H7 (cell line): ENCODE measurements at places on chromosomes 5 and 9. TPM values are rescaled to one million over a fixed set of nuclear protein-coding genes. Genes with fewer than 3 reads are reported as not detected.
A peak's percentile ranks its signal among the peaks of the same experiment; 100 is the strongest.

- no peak for DNase-seq
Measured at GRCh38 chr5:13601112-13601511, 343.4 kb downstream of the DNAH5 start.

- peak; percentile 19 for DNase-seq
Measured at GRCh38 chr9:14661421-14662059, 31.7 kb downstream of the ZDHHC21 start.

The SOX30 gene
- total RNA-seq, result 0.04 and 0.42 TPM in 2 replicates

DNA sequence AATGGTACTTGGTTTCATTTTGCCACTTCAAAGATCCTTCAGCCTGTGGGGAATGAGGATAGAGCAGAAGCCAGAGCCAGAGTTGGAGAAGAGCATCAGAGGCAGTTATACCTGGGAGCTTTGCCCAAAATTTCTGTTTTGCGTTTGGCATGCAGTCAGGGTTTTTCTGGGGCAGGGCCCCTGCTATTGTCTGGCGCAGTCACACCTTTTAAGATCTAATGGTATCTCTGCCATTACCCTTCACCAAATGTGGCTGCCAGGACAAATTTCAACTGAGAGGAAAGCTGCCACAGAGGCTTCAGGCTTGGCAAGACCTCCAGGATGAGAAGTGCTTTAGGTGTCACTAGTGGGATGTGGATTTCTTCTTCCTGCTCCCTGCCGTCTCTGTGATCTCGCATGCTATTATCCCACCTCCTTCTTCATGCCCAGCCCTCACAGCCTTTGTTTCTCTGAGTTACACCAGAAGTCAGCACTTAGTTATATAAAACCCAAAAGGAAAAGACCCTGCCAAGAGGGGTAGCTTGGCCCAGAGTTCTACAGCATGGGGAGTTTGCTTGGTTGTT lies 357.0 kb downstream of the TLE4 start:
- no peak for DNase-seq

GRCh38 chr5:80184235-80185023 lies 71.4 kb downstream of the SERINC5 start:
- DNase-seq, result peak; percentile 28

GRCh38 chr9:120910643-120911042 lies 16.0 kb downstream of the TRAF1 start:
- no peak for DNase-seq

DNA sequence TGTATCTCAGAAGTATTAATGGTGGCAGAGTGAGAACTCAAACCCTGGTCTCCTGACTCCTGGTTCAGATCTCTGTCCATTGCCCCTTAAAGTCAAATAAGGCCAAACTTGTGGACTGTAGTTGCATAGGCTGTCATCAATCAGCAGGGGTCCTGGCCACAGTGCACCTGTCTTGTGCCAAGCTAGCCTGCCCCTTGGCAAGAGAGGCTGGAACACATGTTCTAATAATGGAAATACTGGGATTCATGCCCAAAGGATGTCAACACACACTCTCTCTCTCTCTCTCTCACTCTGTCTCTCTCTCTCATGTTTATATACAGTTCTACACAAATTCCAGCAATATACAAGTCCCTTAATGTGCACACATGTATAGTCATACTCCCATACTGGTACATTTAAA lies 44.3 kb downstream of the GLRA1 start:
- no peak for DNase-seq

The F2RL1 gene
- total RNA-seq, result 40.7 and 56.0 TPM in 2 replicates

The PCDHAC1 gene
- 10.3 and 17.3 TPM in 2 replicates for total RNA-seq

DNA sequence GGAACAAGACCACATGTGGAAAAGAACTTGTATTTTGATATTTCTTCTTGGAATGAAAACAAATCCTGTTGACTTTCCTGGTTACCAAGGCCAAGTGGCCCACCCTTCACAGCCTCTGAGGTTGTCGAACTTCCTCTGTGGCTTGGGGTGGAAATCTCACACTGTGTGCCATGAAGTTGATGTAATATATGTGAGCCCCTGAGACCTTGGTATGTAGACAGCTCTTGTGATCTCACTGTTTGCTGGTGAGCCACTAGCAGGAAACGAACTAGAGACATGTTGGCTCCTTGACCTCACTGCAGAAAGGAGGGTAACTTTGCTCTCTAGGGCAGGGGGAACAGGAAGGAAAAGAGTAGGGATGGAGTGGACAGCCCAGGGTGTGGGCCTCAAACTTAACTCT lies 159.4 kb downstream of the ARHGAP26 start:
- no peak for DNase-seq

DNA sequence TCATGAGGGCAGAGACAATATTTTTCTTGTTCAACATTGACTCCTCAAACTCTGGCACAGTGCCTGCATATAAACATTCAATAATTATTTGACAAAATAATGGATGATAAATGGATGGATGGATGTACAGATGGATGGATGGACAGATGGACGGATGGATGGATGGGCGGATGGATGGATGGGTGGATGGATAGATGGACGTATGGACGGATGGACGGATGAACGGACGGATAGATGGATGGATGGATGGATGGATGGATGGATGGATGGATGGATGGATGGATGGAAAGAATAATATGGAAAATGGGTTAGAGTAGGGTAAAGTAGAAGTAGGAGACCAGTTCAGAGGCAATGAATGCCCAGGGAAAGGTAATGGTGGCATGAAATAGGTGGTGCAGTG lies 589.2 kb downstream of the EBF1 start:
- DNase-seq, result no peak

- DNase-seq, result no peak
Measured at GRCh38 chr5:132389051-132389331, 19.5 kb downstream of the SLC22A5 start.

DNA sequence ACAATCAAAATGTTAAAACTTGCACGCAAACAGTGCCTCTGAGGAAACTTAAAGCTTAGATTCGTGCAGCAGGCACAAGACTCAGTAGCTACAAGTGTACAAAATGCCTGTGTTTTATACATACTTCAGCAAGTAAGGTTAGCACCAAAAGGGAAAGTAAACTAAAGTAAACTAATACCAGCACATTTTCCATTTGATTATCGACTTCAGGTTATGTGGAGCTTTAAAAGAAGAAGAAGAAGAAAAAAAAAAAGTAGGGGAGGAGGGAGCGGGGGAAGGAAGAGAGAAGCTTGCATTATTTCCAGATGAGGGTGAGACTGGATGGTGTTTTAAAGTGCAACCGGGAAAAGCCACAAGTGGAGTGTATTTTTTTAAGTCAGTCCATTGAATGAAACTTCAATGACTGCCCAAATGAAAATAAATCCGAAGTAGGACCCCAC lies 596 bp upstream of the ADAMTS6 start:
- no peak for DNase-seq

DNA sequence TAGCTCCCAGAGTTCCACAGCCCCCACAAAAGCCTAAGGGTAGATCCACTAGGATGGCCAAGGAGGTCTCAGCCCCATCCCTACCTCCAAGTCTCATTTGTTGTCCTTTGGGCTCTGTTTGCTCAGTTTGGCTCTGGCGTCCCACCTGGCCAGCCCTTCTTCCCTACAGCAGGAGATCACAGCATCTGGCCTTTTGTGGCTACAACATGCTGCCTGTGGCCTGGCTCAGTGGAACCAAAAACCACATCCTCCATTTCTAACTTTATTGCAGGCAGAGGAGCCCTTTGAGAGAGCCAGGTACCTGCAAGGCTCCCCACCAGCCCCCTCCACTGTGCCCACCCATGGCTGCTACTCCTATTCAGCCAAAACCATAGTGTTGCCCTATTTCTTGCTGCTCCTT lies 11.4 kb downstream of the JADE2 start:
- DNase-seq, result no peak

GRCh38 chr5:91074615-91075014 lies 308.5 kb downstream of the ARRDC3 start:
- DNase-seq, result no peak

DNA sequence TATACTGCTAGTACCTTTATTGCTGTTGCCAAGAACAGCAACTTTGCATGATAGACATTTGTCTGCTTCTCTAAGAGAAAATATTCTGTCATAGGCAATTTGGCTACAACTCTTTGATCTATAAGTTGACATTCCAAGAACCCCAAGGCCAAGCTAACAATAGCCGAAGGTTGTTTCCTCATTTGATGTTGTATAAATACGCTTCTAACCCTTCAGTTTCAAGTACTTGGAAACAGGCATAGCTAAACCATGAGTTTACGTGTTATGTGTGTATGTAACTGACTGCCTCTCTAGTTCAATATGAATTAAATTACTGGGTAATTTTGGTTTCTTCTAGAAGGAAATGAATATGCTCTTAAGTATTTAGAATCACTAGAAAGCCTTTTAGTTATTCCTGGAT lies 1034.0 kb downstream of the TLE4 start:
- DNase-seq, result no peak

DNA sequence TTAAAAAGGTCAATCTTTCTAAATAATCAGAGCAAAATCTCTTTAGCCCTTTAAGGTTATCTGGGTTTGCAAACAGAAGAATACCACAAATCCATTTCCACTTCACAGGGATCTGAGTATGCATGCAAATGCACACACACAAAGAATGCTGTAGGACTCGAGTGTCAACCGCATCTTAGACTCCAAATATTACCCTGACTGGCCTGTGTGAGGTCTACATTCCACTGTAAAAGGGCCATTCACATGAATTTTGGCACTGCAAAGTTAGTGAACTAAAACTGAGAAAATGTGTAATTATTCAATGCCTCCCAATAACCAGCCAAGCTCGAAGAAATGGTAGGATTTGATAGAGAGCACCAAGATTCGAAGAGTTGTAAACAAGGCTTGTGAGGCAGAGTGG lies 199.9 kb downstream of the AGTPBP1 start:
- peak; percentile 3 for DNase-seq

The GNAQ gene
- 24.8 and 29.8 TPM in 2 replicates for total RNA-seq

- no peak for DNase-seq
Measured at GRCh38 chr9:1882711-1883403, 132.3 kb upstream of the SMARCA2 start.
